K562 (cell line): ENCODE measurements at places on chromosomes 6 and 20. TPM values are rescaled to one million over a fixed set of nuclear protein-coding genes. Genes with fewer than 3 reads are reported as not detected.

DNA sequence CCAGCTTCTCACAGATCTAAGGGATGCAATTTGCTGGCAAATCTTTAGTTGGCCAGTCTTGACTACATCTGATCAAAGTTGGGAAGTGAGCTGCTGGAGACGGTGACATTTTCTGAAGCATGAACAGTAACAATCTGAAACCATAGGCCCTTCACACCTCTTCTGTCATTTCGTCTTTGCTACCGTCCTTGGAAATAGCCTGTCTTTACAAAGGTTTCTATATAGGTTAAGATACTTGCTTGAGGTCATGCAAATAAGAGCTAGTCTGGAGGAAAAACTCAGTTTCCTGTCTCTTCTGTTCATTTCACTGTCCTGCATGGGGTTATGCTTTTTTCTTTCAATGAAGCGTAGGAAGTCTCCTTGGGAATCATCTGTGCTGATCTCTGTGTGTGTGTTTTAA lies 55.6 kb downstream of the CARMIL1 start:
- no peaks in the 10 kb centered on the region for H3K36me3 ChIP-seq
- DNase-seq: no peak
- no peak overlapping the region for H3K4me3 ChIP-seq
- H3K27ac ChIP-seq: no peak overlapping the region

DNA sequence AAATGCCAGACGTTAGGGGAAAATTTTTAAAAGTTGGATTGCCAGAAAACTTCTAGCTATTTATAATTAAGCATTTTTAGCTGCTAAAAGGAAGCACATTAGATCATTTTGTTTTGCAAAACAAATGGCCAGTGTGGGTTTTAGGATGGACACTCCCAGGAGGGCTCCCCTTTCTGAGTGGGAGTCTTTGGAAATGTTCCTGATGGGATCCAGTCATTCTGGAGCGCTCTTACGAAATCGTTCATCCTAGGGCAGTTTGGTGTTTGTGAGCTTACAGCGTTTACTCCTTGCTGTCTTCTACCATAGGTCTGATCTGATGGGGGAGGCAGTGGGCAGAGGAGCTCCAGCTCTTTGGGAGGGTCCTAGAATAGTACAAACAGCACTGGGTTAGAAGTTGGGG lies 14.7 kb downstream of the GNAS start:
- no peak overlapping the region for H3K27ac ChIP-seq
- H3K27me3 ChIP-seq: peaks cover 6% of the 10 kb centered on the region; the same call in 1 of the 3 replicates
- DNase-seq: no peak

GRCh38 chr6:152353440-152353839 lies 283.7 kb downstream of the SYNE1 start:
- H3K27me3 ChIP-seq: no peaks in the 10 kb centered on the region
- no peaks in the 10 kb centered on the region for H3K4me1 ChIP-seq
- H3K27ac ChIP-seq: no peak overlapping the region

- H3K27ac ChIP-seq: no peak overlapping the region
- no peaks in the 10 kb centered on the region for H3K36me3 ChIP-seq
- H3K4me1 ChIP-seq: no peaks in the 10 kb centered on the region
- no peak overlapping the region for H3K4me3 ChIP-seq
- no peaks in the 10 kb centered on the region for H3K27me3 ChIP-seq
- DNase-seq: no peak
These were observed 62.9 kb downstream of the BFSP1 start for GRCh38 chr20:17468073-17468840.

GRCh38 chr6:43869079-43869710 lies 99.2 kb downstream of the VEGFA start:
- no peak overlapping the region for H3K27ac ChIP-seq
- H3K27me3 ChIP-seq: no peaks in the 10 kb centered on the region
- no peak for DNase-seq
- H3K4me3 ChIP-seq: no peak overlapping the region
- H3K4me1 ChIP-seq: peaks cover 10% of the 10 kb centered on the region
- H3K36me3 ChIP-seq: no peaks in the 10 kb centered on the region

GRCh38 chr6:63571361-63572043 lies 778 bp upstream of the LOC128125822 start:
- H3K27me3 ChIP-seq: no peaks in the 10 kb centered on the region
- H3K36me3 ChIP-seq: peaks cover 8% of the 10 kb centered on the region
- H3K4me1 ChIP-seq: peaks cover 7% of the 10 kb centered on the region; the same call in 1 of the 3 replicates
- DNase-seq: no peak
- H3K27ac ChIP-seq: peak overlapping the region; percentile 97

DNA sequence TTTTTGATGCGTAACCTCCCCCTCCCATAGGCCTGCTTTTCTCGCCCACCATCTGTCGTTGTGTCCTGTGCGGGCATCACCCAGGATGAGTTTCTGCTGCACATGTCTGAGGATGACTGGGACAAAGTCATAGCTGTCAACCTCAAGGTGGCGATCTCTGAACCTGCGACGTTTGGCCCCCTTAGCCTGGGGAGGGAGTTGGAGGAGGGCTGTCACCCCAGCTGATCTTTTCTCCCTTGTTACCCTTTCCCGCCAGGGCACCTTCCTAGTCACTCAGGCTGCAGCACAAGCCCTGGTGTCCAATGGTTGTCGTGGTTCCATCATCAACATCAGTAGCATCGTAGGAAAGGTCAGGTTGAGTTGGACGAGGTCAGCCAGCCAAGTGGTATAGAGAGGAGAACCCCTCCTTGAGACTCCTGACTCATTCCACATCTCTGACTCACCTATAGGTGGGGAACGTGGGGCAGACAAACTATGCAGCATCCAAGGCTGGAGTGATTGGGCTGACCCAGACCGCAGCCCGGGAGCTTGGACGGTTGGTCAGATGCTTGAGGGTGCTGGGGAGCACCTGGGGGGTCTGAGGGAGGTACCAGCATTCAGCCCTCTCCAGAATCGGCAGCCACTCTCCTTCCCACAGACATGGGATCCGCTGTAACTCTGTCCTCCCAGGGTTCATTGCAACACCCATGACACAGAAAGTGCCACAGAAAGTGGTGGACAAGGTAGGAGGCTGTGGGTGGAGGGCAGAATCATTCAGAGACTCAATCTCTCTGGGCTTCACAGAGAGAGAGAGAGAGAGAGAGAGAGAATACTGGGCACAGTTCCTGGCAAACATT lies 954 bp downstream of the HSD17B8 start:
- peak; percentile 49 for DNase-seq
- H3K36me3 ChIP-seq: peaks cover 48% of the 10 kb centered on the region
- no peaks in the 10 kb centered on the region for H3K27me3 ChIP-seq
- peaks cover 63% of the 10 kb centered on the region for H3K4me1 ChIP-seq
- H3K4me3 ChIP-seq: peak overlapping the region; percentile 62

GRCh38 chr6:24428615-24429014 lies 25.9 kb downstream of the MRS2 start:
- no peak overlapping the region for H3K4me3 ChIP-seq
- H3K27ac ChIP-seq: peak overlapping the region; percentile 38; the same call in 1 of the 3 replicates
- peaks cover 50% of the 10 kb centered on the region for H3K36me3 ChIP-seq
- no peak for DNase-seq
- no peaks in the 10 kb centered on the region; the same call in 1 of the 2 replicates for H3K4me1 ChIP-seq
- no peaks in the 10 kb centered on the region for H3K27me3 ChIP-seq

- peaks cover 36% of the 10 kb centered on the region for H3K4me1 ChIP-seq
- H3K27ac ChIP-seq: no peak overlapping the region
These were observed 272.0 kb downstream of the ADGB start for GRCh38 chr6:146870760-146871159.

DNA sequence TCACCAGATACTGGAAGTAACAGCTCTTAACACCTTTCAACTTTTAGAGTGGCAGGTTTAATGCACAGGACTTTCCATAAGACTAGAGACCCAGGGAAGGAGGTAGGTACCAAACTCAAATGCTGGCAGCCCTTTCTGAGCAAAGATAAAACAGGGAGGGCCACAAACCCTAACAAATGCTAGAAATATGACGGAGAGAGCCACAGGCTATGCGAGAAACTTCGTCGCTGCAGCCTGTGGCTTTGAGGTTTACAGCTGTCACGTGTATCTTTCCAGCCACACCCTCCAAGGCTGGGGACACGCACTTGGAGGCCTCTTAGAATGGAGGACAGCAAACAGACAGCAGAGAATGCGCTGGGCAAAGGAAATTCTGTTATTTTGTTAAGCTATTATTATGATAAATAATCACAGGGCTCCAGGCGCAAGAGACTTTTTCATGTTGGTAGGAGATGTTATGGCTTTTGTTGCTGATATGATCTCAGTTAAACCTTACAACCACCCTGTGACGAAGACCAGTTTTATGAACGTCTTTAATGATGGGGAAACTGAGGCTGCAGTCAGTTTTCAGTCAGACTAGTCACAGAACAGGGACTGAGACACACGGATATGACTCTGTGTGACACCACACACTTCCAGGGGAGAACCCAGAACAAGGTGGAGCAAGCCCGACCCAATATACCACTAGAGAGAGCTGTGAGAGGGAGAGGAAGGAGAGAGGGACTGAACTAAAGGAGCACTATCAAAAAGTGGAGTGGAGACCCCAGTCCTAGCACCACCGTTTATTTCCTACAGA lies 2.0 kb downstream of the TRAM2 start:
- peak overlapping the region; percentile 14; the same call in 1 of the 3 replicates for H3K27ac ChIP-seq
- DNase-seq: peak; percentile 69
- peak overlapping the region; percentile 77; the same call in 1 of the 2 replicates for H3K4me3 ChIP-seq
- H3K27me3 ChIP-seq: no peaks in the 10 kb centered on the region

GRCh38 chr20:48826883-48827771 lies 672 bp downstream of the PREX1 start:
- H3K36me3 ChIP-seq: no peaks in the 10 kb centered on the region
- no peak overlapping the region; the same call in 1 of the 2 replicates for H3K4me3 ChIP-seq
- peaks cover 28% of the 10 kb centered on the region for H3K4me1 ChIP-seq
- H3K27me3 ChIP-seq: no peaks in the 10 kb centered on the region
- H3K27ac ChIP-seq: no peak overlapping the region

DNA sequence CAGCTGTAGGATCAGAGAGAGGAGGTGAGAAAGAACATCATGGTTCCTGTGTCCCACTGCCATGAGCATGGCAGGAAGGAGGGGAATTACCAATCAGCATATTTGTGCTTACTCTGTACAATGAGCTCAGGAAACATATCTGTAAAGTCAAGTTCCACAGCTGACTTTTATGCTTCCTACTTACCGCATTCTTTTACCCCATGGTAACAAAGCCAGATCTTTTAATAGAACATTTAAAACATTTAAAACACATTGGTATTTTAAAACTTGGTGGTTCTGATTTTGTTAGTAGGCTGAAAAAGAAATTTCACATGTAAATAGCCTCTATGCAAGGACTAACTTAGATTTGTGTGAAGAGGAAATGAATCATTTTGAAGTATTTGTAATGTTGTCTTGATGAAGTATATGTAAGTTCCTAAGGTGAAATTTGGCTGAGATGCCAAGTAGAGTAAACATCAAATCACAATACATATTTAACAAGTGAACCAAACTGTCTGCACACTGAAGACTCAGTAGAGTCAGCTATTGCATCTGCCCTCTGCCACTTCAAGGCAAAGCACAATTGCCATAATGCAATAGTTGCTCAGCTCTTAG lies 114.7 kb downstream of the GJA10 start:
- H3K4me3 ChIP-seq: no peak overlapping the region
- no peaks in the 10 kb centered on the region for H3K4me1 ChIP-seq
- no peak for DNase-seq

The BPIFB1 gene
- total RNA-seq: 0.11 TPM in 1 of 2 replicates, not detected in the other

The BPIFB4 gene
- not detected in 2 replicates for total RNA-seq

The ADGRB3 gene
- 3.9 and 4.7 TPM in 2 replicates for total RNA-seq

The GSTA3 gene
- total RNA-seq: not detected in 2 replicates

The KHDC1L gene
- total RNA-seq: 0.35 and 0.51 TPM in 2 replicates
